ENCODE measurements at places on chromosomes 5 and 9.

GRCh38 chr5:113450929-113451328, 16.1 kb upstream of the TSSK1B start:
- DNase-seq: no peak

DNA sequence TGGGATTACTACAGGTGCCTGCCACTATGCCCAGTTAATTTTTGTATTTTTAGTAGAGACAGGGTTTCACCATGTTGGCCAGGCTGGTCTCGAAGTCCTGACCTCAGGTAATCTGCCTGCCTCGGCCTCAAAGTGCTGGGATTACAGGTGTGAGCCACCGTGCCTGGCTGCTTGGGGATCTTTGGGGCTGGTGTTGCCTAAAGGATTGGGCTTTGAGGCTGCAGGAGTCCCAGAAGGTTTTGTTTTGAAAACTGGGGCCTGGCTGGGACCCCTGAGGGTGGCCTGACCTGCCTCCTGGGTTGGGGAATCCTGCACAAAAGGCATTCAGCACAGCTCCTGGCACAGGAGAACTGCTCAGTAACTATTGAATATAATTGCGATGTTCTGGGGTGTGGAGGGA, 25.1 kb upstream of the SHB start:
- DNase-seq: no peak

- DNase-seq: peak; percentile 11
These were observed at the start of gene PHF24 for GRCh38 chr9:34957492-34958410. Gene PHF24, plus strand, starts transcription at chr9:34958285. Its CDS starts 13,014 bp downstream, at chr9:34971299.

DNA sequence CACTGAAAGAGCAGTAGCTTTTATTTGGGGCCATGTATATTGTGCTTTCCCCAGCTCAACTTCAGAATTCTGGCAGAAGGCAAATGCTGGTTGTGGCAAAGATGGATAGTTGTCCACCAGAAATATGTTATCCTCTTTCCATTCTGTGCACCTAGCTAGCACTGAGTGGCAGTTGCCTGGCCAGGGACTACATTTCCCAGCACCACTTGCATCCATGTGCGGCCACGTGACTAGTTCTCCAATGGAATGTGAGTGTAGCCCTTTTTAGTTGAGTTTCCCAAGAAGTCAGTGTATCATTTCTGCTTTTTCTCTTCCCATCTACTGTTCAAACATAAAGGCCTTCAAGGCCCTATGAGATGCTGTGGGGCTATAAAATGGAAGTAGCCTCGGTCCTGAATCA, 354.0 kb upstream of the CLINT1 start:
- DNase-seq: no peak

DNA sequence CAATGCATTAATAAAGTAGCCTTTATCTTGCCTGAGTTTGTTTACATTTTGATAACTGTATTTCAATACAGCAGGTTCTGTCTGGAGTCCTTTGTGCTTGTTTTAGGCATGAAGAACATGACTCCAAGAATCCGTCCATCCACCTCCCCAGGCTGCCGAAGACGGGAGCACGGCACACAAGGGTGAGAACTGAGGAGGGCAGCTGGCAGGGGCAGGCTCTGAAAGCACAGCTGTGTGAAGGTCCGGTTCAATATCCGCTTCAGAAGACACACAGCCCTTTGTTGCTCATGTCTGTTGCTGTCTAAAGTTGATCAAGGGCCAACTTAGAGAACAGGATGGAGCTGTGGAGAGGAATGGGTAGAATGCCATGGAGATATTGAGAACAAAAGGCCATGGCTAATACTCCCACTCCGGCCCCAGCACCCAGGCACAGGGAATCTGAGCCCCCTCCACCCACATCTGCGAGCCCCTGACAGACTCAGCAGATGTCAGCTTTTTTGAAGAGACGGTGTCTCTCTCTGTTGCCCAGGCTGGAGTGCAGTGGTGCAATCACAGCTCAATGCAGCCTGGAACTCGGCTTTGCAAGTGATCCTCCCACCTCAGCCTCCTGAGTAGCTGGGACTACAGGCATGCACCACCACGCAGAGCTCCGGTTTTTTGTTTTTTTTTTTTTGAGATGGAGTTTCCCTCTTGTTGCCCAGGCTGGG, 58.5 kb upstream of the GNE start:
- DNase-seq: no peak

DNA sequence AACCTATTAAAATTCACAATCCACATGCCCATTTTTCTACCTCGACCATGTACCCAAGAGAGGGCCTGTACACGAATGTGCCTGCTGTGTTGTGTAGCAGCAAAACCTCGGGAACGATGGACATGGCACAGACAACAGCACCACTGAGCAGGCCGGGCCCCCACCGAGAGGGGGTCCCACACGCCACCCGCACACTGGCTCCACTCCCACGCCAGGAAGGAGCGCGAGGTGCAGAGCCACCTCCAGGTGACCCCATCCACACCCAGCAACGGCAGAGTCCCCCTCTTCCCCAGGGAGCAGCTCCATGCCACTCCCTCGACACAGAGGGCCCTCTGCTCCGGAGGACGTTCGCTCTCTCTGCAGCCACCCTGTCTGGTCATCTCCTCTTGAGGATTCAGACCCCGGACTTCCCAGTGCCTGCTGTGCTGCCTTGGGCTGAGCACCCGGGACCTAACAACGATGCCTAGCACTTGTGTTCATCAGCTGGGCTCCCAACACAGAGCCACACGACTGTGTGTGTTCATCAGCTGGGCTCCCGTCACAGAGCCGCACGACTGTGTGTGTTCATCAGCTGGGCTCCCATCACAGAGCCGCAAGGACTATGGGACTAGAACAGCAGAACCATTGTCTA, 25.3 kb upstream of the ADAMTS2 start:
- no peak for DNase-seq

DNA sequence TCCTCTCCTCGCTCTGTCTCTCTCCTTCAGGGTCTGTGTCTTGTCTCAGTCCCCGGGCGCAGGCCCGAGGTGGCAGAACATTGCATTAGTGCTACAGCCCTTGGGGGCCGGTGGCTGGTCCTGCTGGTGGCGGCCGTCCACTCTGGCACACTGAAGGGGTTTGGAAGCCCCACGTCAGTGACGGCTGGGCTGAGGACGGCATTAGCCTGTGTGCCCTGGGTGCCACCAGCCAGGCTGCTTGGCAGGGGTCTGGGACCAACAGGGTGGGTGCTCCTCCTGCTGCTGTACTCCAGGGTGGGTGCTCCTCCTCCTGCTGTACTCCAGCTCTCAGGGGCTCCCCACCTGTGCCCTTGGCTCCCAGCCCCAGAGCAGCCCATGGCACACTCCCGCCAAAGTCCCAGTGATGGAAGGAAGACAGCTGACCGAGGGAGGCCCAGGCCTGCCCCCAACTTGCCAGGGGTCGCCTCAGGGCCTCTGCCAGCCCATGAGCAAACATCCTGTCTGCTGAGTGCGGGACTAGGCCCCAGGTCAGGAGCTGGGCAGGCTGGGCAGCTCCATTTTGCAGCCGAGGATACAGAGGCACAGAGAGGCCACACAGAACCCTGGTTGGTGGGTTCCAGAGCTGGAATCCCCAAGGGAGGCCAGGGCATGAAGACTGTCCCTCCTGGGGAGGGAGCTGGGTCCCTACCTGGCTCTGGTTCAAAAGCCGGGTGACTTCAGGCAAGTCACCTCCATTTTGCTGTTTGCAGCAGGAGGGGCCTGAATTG, 27.3 kb downstream of the SARDH start:
- DNase-seq: no peak

Data from NCI-H1092 treated with DMSO at 0.1 percent for 48 hours (cell line).